ENCODE measurements at places on chromosomes 2 and 18.

DNA sequence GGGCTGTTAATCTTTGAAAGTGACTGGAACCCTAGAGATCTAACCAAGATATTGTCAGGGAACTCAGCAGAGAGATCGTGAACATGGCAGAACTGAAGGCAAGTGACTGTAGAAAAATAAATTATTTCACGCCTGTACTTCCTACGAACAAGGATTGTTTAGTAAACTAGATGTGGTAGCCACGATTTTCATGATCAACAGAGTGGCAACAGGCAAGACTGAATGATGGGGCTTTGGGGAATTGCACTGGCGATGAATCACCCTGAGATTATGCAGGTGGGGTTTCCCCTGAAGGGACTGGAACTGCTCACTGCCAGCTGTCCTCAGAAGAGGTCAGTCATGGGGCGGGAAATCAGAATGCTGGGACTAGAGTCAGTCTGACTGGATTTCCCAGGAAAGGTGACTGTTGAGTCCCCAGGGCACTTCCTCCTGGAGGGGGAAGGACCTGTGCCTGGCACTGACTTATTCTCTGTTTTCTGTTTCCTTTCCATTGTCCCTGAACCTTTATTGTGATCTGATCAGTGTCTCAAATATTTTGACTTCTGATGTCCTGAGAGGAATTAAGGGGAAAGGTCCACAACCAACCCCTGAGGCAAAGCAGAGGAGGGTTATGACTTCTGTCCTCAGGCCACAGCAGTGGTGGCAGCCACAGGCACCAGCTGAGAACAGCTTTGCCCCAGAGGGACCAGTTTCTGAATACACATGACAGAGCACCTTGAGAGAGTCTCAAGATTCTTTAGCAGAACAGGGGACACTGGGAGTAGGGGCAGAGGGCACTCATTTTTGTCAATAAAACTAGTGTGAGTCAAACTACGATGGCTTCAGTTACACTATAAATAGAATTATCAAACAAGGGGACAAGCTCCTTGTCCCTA, 70.0 kb downstream of the NAB1 start:
- DNase-seq = no peak

GRCh38 chr2:98379311-98380202, 33.3 kb downstream of the CNGA3 start:
- DNase-seq = no peak

DNA sequence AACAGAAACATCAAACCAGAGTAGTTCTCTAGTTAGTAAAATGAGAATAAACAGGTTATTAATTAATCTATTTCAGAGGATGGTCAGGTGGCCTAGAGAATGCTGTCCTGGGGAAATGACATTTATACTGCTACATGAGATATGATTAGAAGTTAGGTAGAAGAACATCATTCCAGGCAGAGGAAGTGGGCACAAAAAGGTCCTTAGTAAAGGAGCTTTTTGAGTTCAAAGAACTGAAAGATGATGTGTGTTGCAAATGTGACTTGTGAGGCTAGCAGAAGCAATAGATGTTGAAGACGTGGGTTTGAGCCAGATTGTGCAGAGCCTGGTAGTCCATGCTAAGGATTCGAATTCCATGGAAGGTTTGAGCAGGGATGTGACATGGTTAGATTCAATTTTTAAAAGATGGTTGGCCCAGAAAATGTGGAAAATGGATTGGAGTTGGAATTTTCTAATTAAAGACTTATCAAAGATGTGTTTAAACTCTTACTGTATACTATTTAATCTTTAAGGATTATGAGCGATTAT, 34.2 kb downstream of the RAB10 start:
- no peak for DNase-seq

- DNase-seq = no peak
Observed at GRCh38 chr2:104976603-104977120, 61.2 kb upstream of the MRPS9 start.

DNA sequence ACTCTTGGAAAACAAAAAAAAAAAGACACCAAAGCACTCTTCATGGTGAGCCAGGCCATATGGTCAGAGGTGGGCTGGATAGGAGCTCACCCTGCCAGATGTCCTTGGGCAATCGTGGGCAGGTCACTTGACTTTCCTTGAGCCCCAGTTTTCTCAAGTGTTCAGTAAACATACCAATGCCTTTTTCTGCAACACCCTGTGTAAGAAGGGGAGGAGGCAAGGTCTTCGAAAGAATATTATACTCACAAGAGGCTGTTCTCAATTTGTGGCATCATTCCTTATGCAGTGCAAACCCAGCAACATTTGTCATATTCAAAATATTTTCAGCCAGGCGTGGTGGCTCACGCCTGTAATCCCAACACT, 22.9 kb upstream of the TMEM87B start:
- DNase-seq = no peak

- DNase-seq = no peak
Observed at GRCh38 chr2:215138479-215138878, at the start of gene ABCA12. TSS of gene ABCA12 (minus strand) at chr2:215138626. CDS start at chr2:215138208, 418 bp downstream.

GRCh38 chr2:207805566-207806226, 36.0 kb upstream of the FZD5 start:
- no peak for DNase-seq

DNA sequence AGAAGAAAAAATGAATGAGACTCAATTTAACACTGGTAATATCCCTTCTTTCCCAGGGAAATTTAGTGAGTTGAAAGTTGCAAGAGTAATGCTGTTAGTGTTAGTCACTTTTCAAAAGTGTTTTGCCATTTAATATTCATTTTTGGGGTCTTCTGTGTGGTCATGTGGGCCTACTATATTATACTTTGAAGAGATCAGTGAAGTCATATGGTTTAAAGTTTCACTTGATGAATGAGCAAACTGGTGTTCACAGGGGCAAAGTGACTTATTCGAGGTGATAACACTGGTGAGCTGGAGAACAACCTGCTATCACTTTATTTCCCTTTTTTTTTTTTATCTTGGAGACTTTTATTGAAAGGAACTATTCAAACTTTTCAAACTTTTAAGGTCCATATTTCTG, 196.0 kb downstream of the PLCL1 start:
- DNase-seq = no peak

DNA sequence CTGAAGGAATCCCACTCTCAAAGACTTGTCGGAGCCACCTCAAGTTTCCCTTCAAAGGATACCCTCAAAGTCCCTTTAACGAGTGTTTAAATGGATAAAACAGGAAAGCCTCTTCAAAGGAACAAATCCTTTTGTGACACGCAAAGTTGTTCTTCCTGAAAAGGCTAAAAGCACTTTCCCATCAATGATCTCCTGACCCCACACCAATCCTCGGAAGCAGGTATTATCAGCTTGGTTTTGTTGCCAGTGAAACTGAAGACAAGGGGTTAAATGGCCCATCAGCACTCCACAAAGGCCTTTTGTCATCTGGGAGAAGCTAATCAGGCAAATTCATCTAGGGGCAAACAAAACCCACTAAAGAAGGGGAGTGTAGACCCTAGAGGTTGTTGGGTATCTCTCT, 418.0 kb upstream of the ID2 start:
- DNase-seq = no peak

DNA sequence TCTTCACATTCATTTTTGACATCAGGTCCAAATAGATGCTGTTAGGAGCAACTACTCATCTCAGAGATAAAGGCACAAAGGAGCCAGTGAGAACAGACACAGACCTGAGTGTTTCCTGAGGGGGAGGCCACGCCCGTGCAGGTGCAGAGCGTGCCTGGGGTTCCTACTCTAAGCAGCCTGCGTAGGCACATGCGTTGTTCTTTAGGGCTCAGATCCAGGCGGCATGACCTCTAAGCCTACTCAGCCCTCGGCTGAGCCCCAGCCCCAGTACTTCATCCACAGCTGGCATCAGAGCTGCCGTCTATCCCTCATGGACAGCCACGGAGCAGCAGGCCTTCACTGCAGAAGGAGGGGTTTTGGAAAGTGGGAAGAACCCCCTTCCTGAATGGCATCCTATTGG, 54.9 kb upstream of the PXDN start:
- no peak for DNase-seq

GRCh38 chr2:240463866-240464481, 28.5 kb downstream of the GPC1 start:
- no peak for DNase-seq

DNA sequence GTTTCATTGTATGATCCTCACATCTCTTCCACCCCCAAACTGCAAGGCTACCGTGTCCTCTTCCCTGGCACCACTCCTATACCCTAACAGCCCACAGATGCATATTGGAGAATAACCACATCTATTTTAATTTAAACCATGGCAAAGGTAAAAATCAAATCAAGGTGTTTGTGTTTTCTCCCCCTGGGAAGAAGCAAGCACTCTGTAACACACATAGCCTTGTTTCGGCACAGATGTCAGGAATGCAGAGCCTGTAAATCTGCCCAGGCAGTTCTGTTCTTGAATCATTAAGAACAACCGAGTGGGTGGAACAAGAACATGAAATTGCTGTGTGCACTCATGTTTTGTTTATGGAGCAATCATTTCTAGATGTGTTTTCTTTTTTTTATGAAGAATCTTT, 6.8 kb upstream of the COX7A2L start:
- no peak for DNase-seq

DNA sequence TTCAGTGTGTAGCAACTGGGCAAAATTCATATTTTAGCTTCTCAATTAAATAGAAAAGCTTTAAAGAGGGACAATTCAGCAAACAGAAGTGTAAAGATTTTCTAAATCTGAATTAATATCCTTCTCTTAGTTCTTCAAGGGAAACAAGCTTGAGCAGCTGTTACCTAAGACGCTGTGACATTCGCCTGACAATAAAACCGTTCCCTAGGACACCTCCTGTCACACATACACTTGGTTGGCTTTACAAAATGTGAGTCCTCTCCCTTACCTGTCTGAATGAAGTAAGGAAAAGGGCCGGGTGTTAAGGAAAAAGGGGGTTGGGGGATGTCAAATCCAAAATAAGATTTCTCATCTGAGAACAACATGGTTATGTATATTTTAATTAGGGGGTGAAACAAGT, 2.1 kb downstream of the SERTAD2 start:
- no peak for DNase-seq

GRCh38 chr2:15975261-15975600, 34.9 kb downstream of the MYCN start:
- DNase-seq = no peak

DNA sequence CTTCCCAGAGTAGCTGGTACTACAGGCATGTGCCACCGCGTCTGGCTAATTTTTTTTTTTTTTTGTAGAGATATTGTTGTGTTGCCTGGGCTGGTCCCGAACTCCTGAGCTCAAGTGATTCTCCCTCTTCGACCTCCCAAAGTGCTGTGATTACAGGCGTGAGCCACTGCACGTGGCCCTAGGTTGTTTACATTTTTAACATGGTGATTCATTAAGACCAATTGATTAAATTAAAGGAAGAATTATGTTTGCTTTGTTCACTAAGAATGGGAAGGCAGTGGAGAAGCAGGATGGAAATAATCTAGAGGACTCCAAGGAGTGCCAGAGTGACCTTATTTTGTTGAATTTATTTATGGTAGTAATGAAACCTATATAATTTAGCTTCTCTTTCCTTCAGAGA, 7.5 kb downstream of the LCLAT1 start:
- no peak for DNase-seq

- no peak for DNase-seq
Observed at GRCh38 chr2:105510761-105511528, 112.1 kb upstream of the FHL2 start.

- DNase-seq = no peak
Observed at GRCh38 chr2:106562268-106563186, 75.4 kb downstream of the CD8B2 start.

DNA sequence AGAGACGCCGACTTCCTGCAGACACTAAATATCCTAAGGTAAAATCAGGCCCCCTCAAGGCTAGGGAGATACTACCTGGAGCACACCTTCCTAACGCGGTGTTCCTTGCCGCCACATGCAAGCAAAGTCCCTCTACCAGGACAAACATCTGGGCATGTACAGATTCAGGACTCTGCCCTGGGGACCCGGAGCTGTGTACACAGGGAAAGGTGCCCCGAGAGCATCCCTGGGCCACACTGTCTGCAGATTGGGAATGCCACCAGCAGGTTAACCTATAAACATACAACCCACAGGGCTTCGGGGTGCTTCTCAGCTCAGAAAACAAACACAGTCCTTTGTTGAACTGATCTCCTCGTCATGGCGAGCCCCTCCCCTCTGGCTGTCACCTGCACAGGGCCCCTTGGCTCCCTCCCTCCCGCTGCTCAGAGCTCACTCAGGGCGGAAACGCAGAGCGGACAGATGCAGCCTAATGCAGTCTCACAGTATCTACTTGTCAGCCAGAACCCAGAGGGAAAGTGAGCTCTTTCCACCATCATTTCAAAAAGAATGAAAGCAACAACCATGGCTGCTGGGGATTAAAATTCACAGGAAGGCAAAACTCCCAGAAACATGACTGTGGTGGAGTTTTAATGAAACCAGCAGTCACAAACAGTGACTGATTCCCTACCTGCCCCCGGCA, 218.8 kb downstream of the HDAC4 start:
- DNase-seq = no peak

DNA sequence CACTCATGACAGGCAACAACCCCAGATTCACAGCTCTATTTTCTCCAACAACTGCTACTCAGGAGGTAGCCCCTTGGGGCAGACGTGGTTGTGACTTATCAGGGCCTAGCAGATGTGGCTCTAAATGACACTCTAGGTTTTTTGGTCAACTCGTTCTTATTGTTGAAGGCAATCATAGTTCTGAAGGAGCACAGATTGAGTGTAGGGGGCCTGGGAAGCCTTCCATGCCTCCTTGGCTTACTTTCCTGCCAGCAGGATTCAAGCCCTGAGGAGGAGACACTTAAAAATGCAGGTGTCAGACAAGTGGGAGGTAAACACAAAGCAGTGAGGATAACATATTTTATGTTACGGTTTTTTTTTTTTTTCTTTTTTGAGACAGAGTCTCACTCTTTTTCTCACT, 23.5 kb upstream of the SUCLG1 start:
- DNase-seq = no peak

GRCh38 chr18:63130176-63130575, 189.4 kb downstream of the BCL2 start:
- DNase-seq = no peak

GRCh38 chr2:15776629-15776919, 163.8 kb upstream of the MYCN start:
- no peak for DNase-seq

- DNase-seq = no peak
Observed at GRCh38 chr2:34162231-34162630, 563.1 kb upstream of the FAM98A start.

DNA sequence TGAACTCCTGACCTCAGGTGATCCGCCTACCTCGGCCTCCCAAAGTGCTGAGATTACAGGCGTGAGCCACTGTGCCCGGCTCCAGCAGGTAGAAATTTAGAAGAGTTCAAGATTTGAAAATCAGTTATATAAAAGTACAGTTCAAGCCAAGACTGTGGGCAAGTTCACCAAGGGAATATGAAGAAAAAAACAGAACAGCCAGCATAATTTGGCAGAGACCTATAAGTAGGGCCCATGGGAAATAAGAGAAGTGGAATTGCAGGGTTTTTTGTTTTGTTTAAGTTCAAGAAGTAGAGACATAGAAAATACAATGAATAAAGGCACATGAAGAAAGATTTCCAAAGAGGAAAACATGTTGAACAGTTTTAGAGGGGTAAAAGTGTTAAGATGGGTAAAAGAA, 57.9 kb downstream of the BAZ2B start:
- no peak for DNase-seq

DNA sequence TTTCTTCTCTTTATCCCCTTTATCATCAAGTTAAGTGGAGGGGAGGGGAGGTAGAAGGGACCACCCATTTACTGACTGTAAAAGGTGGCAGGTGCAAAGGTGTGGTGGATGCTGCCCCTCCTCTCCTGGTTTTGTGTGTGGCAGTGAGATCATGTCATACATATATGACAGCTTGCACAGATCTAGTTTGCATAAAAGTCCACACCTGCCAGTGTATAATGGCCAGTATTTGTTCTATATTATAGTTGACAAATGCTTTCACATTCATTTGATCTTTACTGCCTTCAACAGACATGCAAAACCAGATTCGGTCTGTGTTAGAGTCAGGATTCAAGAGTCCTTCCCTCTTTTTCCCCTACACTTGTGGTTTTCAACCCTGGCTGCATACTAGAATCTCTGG, 55.1 kb downstream of the TGFA start:
- DNase-seq = no peak
